ENCODE measurements at places on chromosomes 11 and 22. TPM values are rescaled to one million over a fixed set of nuclear protein-coding genes. Genes with fewer than 3 reads are reported as not detected.

DNA sequence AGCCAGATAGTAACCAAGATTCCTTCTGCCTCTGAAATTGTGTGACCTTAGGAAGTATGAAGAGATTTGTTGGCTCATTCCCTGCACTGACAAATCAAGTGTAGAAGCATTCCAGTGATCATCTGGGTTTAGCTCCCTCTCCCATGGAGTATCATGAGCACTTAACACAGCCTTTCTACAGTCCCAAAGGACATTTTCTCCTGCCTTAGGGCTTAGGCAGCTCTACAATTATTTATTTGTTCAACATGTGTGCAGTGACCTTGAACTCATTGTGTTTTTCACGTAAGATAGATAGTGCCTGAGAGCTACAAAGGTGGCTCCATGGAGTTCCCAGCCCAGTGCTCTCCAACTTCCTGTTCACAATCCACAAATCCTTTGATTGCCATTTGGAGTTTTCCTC is 94.8 kb upstream of the FAT3 start:
- DNase-seq, result no peak

- DNase-seq, result no peak
These were observed 62.4 kb upstream of the IGLL5 start for GRCh38 chr22:22825213-22825593.

DNA sequence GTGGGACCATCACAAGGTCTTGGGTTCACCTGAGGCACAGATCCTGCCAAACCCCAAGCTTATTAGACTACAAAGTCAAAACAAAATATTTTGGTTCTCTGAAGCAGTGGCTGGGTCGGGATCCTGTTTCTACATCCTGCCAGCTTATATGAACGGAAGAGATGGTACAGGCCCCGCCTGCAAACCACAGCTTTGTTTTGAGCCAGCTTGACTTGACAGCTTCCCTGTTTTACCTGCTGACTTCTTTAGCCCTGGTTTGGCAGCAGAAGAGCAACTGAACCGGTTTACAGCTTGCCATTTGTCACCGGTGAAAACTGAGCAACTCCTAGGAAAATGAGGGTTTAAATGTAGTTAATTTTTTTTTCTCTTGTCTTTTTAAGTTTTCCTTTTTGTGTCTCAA is 11.4 kb downstream of the PACS1 start:
- DNase-seq, result peak; percentile 87

DNA sequence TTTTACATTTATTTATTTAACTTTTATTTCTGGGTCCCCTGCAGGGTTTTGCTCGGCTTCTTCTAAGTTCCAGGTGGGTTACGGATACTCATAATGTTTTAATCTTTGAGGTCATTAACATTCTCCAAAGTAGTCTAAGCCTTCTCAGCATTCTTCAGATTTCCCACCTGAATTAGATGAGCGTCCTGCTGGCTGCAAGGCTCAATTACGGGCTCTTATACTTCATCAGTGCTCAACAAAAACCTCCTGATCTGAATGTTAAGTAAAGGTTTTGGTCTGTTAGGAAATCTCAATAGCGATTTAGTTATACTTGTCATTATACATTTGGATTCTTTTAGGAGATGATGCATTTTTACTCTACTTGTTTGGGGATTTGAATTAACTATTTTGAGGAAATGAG is 27.3 kb upstream of the NFRKB start:
- DNase-seq, result no peak

GRCh38 chr11:118290923-118291322 is 13.6 kb upstream of the CD3E start:
- peak; percentile 54 for DNase-seq

DNA sequence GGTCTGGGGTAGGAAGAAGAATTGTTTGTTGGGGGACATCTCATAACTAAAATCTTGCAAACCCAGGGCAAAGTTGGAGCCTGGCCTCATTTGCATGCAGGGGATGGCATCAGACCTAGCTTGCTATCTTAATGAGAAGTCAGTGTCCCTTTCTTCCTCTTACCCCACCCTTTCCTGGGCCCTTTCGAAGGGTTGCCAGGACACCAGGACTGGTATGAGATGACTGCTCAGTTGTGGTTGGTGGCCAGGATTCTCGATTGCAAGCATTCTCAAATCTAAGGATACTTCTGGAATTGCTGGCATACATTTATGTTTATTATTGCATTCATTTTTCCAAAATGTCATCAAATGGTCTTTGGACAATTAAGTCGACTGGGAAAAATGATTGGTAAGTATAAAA is 131.0 kb downstream of the SLC1A2 start:
- no peak for DNase-seq

The CHADL gene
- total RNA-seq, result 0.18 TPM

The ACR gene
- not detected for total RNA-seq

The CEP126 gene
- total RNA-seq, result 1.0 TPM

The ARHGEF17 gene
- total RNA-seq, result 0.05 TPM

The GAS2L1 gene
- total RNA-seq, result 23.4 TPM

The PRR5L gene
- 32.0 TPM for total RNA-seq

The C11orf87 gene
- total RNA-seq, result not detected

The ANO1 gene
- total RNA-seq, result not detected

The CARD10 gene
- 0.08 TPM for total RNA-seq

All from activated CD4-positive, alpha-beta memory T cell treated with anti-CD3 and anti-CD28 coated beads, Interleukin-2, amount 10 ng/mL, durations not matched to agents 7 days and 5 days (primary cell).